ENCODE measurements at places on chromosomes 7 and 10.

- DNase-seq: no peak
Observed at GRCh38 chr7:1097120-1097504, 9.2 kb downstream of the GPER1 start.

DNA sequence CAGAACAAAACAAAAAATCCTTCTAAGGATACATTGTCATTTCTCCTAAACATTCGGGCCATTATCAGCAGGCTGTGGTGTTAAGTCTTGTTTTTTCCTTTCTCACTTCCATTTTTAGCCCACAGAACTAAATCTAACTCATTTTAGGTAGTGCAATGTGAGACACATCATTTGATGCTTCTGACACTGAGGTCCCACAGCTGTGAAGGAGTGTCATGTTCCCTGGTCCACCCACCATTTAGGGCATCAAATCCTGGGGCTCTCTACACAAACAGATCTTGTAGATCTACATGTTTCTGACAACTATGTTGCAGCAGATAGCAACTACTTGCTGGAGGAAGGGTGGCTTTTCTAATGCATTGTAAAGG, 232.5 kb upstream of the IGFBP3 start:
- no peak for DNase-seq

- no peak for DNase-seq
Observed at GRCh38 chr10:46233181-46233580, 53.6 kb upstream of the ANTXRL start.

GRCh38 chr7:98740643-98741042, 123.6 kb downstream of the NPTX2 start:
- DNase-seq: no peak

GRCh38 chr10:131818510-131819234, 82.1 kb upstream of the PPP2R2D start:
- no peak for DNase-seq

- no peak for DNase-seq
Observed at GRCh38 chr7:20778063-20778721, 8.5 kb downstream of the SP8 start.

- no peak for DNase-seq
Observed at GRCh38 chr10:105857268-105858264, 1216.5 kb downstream of the SORCS3 start.

GRCh38 chr7:98021588-98022351, 31.8 kb upstream of the OCM2 start:
- DNase-seq: peak; percentile 50

DNA sequence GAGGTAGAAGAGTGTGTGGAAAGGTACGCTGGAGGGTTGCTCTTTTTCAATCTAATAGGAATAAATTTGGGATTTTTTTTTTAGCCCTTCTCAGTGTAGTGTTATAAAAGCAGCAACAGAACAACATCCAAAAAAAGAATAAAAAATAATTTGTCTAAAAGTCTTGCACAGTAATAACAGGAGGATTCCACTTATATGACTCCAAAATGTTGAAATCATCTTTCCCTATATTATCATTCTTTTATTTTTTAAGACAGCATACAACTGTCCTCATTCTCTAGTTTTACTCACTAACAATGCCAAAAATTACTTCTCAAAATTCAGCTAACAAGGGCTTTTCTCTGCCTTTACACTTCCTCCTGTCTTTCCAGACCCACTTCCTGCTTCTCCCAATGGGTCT, 27.8 kb downstream of the IL2RA start:
- DNase-seq: no peak

GRCh38 chr7:80380957-80381356, 130.9 kb downstream of the GNAT3 start:
- DNase-seq: no peak

DNA sequence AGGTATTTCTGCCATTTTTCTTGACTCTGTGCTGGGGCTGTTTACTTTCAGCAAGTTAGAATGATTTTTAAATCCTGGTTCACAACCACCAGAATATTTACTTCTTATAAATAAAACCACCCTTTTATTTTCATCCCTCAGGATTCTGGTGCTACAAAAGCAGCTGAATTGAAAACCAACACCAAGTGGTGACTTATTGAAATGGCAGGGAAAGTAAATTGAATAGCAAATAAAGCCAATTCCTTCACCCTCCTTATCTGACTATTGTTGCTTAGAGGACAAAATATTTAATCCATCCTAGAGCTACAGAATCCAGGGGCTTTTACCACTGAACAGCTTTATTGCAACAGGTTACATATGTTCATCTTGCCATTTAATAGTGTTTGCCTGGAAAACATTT, 828.6 kb upstream of the GHITM start:
- no peak for DNase-seq

- DNase-seq: no peak
Observed at GRCh38 chr10:6988654-6989053, 408.6 kb upstream of the PRKCQ start.

GRCh38 chr10:35211390-35211789, 84.7 kb downstream of the CREM start:
- no peak for DNase-seq

- no peak for DNase-seq
Observed at GRCh38 chr7:47329320-47329926, 252.5 kb downstream of the TNS3 start.

GRCh38 chr7:158646766-158647474, 57.7 kb downstream of the NCAPG2 start:
- DNase-seq: no peak

DNA sequence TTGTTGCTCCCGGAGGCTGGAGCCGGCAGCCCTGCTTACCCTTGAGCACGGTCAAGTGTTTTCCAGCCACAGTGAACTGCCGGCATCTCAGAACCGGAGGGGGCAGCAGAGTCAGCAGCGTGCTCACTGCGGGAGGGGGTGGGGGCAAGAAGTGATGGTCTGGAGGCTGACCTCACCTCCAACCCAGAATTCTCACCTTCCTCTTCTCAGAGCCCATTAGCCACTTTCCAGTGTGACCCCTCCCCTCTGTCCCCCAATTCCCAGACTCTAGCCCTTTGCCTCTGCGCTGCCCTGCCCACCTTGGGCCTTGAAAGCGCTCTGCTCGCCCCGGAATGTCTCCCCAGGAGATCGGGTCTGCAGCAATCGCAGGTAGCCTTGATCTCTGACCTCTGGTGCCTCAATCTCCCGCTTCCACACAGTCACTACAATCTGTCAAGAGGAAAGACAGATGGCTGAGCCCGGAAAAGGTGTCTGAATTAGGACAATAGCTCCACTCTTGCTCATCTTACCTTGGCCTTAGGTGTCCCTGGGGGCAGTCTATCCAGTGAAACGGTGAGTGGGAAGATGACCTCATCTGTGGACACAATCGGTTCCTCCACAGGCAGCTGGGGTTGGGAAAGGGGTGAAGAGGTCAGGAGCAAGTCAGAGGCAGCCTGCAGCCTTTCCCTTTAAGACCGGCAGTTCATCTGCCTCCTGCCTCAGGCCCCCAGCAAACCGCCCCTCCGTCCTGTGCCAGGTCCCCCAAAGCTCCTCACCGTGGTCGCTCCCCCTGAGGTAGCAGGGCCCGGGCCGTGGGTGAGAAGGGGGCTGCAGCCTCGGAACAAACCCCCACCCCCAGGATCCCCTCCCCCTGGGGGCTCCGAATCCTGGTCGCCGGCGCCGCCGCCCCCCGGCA, 942 bp downstream of the TRAPPC14 start:
- no peak for DNase-seq

- DNase-seq: no peak
Observed at GRCh38 chr7:113890331-113891030, 28.3 kb downstream of the PPP1R3A start.

- no peak for DNase-seq
Observed at GRCh38 chr7:4784799-4785198, 9.4 kb downstream of the AP5Z1 start.

GRCh38 chr7:80876894-80877414, 41.9 kb downstream of the SEMA3C start:
- no peak for DNase-seq

DNA sequence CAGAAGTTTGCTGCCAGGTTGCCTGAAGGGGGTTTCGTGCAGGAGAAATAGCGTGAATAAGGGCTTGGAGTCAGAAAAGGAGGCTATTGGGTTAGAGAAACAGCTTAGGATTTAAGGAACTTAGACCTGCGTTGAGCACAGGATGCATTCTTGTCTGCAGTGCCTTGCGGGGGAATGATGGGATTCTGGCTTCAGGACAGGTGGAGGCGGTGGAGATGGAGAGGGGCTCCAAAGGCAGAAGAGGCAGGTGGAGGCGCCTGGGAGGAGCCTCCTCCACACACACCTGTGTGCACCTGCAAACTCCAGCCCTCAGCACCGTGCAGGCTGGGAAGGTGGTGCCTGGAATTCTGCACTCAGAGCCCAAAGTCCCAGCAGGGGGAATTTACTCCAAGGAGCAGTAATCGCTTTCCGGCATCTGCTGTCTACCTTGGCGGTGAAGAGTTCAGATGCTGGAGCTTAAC, 1.8 kb downstream of the CLIP2 start:
- no peak for DNase-seq

Data from stimulated activated CD8-positive, alpha-beta memory T cell treated with anti-CD3 and anti-CD28 coated beads, Interleukin-4, amount 100 ng/mL, for 1 hour (primary cell).